ENCODE measurements at places on chromosomes 4 and X.

DNA sequence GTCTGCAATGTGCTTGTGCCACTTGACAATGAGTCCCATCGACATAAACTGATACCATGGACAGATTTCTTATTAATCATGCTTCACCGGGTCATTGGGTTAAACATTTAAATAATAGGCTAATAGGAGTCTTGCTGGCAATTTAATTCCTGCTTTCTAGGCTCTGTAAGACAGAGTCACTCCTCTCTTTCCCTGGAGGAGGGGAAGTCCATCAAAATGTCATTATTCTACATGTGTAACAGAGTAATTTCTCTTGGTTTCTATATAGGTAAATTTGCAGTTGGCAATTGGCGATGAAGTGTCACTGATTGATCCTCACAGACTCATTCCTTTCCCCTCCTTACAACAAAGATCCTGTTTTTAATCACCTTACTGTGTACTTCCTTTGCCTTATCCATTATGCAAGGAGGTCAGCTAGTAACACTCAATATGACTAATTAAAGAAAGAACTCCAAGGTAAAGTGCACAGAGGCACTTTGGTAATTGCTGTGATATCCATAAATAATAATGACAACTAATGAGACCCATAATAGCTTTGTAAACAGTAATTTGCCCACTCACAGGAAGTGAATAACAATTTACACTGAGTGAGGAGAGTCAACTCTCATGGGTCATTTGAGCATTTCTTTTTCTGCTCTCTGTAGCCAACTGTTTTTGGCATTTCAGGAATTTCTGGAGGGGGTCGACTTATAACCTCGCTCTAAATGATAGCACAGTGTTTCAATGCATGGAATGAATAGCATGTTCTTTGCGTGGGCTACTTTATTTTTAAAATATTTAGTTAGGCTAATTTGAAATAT lies 184.0 kb downstream of the UGT8 start:
- peak; percentile 1 for DNase-seq
- H3K27ac ChIP-seq = peak overlapping the region; percentile 23
- no peaks in the 10 kb centered on the region for H3K4me1 ChIP-seq
- no peak overlapping the region for H3K4me3 ChIP-seq
- H3K27me3 ChIP-seq = no peaks in the 10 kb centered on the region

GRCh38 chrX:39758791-39759525 lies 338.8 kb downstream of the BCOR start:
- H3K27me3 ChIP-seq = no peaks in the 10 kb centered on the region
- no peaks in the 10 kb centered on the region for H3K36me3 ChIP-seq
- H3K4me3 ChIP-seq = no peak overlapping the region
- no peak for DNase-seq
- peak overlapping the region; percentile 99 for H3K27ac ChIP-seq

DNA sequence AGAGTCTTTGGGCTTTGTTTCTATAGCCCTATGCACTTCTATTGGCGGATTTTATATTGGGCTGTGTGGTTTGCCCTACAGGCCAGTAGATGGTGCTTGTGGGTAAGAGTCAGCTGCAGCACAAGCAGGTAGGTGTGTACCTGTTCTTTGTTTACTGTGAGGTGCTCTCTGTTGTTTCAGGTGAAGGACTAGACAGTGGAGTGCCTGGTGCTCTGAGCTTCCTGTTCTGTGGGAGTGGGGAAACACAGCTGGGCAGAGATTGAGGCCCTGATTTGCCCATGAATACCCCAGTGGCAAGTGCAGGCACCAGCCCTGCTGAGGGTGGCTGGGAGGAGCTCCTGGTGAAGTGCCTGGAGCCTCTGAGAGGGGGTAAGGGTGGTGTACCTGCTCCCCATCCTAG lies 26.3 kb upstream of the UCP1 start:
- DNase-seq = peak; percentile 12
- no peaks in the 10 kb centered on the region for H3K36me3 ChIP-seq

GRCh38 chrX:129818123-129818522 lies 25.6 kb downstream of the ZDHHC9 start:
- H3K27ac ChIP-seq = no peak overlapping the region
- H3K27me3 ChIP-seq = peaks cover 6% of the 10 kb centered on the region
- H3K4me3 ChIP-seq = no peak overlapping the region

- H3K27me3 ChIP-seq = no peaks in the 10 kb centered on the region
- H3K4me3 ChIP-seq = no peak overlapping the region
- H3K4me1 ChIP-seq = no peaks in the 10 kb centered on the region
- no peaks in the 10 kb centered on the region for H3K36me3 ChIP-seq
- DNase-seq = no peak
- H3K27ac ChIP-seq = no peak overlapping the region
These were observed 156.7 kb downstream of the MAPK10 start for GRCh38 chr4:86203176-86203575.

GRCh38 chr4:89193843-89194242 lies 82.5 kb downstream of the TIGD2 start:
- no peaks in the 10 kb centered on the region for H3K27me3 ChIP-seq
- H3K36me3 ChIP-seq = no peaks in the 10 kb centered on the region
- DNase-seq = no peak
- no peak overlapping the region for H3K27ac ChIP-seq
- no peak overlapping the region for H3K4me3 ChIP-seq

GRCh38 chr4:20359692-20360091 lies 108.0 kb downstream of the SLIT2 start:
- H3K27me3 ChIP-seq = no peaks in the 10 kb centered on the region
- no peaks in the 10 kb centered on the region for H3K4me1 ChIP-seq
- no peak overlapping the region for H3K27ac ChIP-seq
- no peak for DNase-seq
- no peaks in the 10 kb centered on the region for H3K36me3 ChIP-seq

- H3K27ac ChIP-seq = peak overlapping the region; percentile 80
- no peak overlapping the region for H3K4me3 ChIP-seq
- DNase-seq = peak; percentile 6
These were observed 312.6 kb downstream of the PACRGL start for GRCh38 chr4:21012851-21013331.

DNA sequence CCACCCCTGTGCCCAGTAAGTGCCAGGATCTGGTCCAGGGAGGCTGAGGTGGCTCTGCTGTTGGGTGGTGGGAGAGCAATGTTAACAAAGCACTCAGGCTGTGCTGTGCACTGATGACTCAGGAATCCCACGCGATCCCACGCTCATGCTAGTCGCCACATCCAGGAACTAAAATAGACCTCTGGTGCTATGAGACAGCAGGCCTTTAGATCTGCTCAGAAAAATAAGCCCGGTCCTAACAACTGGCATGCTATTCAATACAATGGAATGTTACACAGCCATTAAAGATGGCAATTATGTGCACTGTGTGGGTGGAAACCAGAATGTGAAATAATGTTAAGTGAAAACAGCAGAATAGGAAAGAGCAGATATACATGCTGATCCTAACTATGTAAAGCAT lies 26.0 kb downstream of the ARL13A start:
- H3K36me3 ChIP-seq = no peaks in the 10 kb centered on the region
- H3K27ac ChIP-seq = peak overlapping the region; percentile 62
- peak; percentile 84 for DNase-seq
- no peak overlapping the region for H3K4me3 ChIP-seq
- no peaks in the 10 kb centered on the region for H3K27me3 ChIP-seq
- peaks cover 1% of the 10 kb centered on the region for H3K4me1 ChIP-seq

GRCh38 chr4:6470502-6471306 lies 1.7 kb downstream of the PPP2R2C start:
- no peak overlapping the region for H3K27ac ChIP-seq
- H3K27me3 ChIP-seq = peaks cover 75% of the 10 kb centered on the region
- no peaks in the 10 kb centered on the region for H3K36me3 ChIP-seq

- no peak overlapping the region for H3K4me3 ChIP-seq
- no peaks in the 10 kb centered on the region for H3K4me1 ChIP-seq
- no peaks in the 10 kb centered on the region for H3K27me3 ChIP-seq
- no peak for DNase-seq
- H3K36me3 ChIP-seq = no peaks in the 10 kb centered on the region
These were observed 1566.9 kb downstream of the STIM2 start for GRCh38 chr4:28427306-28428085.

- no peaks in the 10 kb centered on the region for H3K36me3 ChIP-seq
- H3K4me3 ChIP-seq = no peak overlapping the region
- H3K4me1 ChIP-seq = peaks cover 2% of the 10 kb centered on the region
- DNase-seq = no peak
- no peaks in the 10 kb centered on the region for H3K27me3 ChIP-seq
- no peak overlapping the region for H3K27ac ChIP-seq
These were observed 38.7 kb upstream of the JADE1 start for GRCh38 chr4:128770807-128771206.

DNA sequence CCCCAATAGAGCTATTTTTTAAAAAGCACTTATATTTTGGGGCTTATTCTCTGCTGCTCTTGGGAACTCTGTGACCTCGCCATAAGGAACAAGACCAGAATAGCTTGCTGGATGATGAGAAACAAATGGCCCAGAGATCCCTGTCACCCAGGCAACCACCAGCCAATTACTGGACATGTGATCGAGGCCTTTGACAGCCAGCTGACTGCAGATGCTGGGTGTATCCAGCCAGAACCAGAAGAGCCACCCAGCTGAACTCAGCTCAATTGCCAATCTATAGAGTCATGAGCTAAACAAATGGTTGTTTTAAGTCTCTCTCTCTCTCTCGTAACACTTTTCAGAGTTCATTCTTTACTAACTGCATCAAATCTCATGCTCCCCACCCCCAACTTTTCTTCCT lies 24.4 kb upstream of the CITED1 start:
- H3K4me1 ChIP-seq = no peaks in the 10 kb centered on the region
- no peak for DNase-seq
- H3K27me3 ChIP-seq = no peaks in the 10 kb centered on the region
- H3K4me3 ChIP-seq = no peak overlapping the region
- H3K36me3 ChIP-seq = no peaks in the 10 kb centered on the region

- no peaks in the 10 kb centered on the region for H3K27me3 ChIP-seq
- H3K27ac ChIP-seq = no peak overlapping the region
- DNase-seq = no peak
- no peaks in the 10 kb centered on the region for H3K36me3 ChIP-seq
- no peaks in the 10 kb centered on the region for H3K4me1 ChIP-seq
These were observed 71.1 kb upstream of the EFNB1 start for GRCh38 chrX:68757731-68758130.
